ENCODE measurements at places on chromosomes 12 and 14.

- DNase-seq = no peak
These were observed 56.4 kb upstream of the DICER1 start for GRCh38 chr14:95213774-95214173.

DNA sequence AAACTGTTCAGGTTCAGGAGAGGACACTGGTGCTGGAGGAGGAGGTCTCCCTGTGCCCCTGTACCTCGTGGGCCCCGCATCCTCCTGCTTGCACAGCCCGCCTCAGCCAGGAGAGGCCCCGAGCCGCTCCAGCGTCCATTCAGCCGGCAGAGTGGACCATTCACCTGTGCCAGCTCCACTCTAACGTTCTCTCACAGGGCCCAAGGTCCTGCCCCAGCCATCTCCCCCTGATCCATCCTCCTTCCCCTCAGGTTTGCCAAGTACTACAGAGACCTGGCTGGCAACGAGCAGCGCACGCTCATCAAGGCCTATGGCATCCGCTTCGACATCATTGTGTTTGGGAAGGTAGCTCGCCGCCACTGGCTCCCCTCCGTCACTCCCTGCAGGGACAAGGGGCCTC lies 22.2 kb downstream of the P2RX4 start:
- no peak for DNase-seq

DNA sequence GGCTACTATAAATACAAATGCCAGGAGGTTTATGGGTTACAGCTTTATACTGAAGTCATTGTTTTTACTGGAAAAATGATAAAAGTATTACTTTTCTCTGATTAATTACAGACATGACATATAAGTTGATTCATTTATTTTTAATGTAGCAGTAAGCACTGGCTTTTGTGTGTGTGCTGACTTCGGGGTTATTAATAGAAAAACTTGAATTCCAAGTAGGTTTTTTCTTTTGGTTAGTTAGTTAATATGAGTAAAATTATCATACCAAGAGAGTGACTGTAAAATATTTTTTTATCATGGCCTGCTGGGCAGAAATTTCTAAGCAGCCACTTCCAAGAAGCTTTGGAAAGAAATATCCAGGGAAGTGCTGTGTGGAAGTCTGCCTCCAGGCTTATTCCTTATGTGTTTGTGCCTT lies 56.4 kb downstream of the IFT81 start:
- DNase-seq = no peak

- DNase-seq = no peak
These were observed 35.8 kb downstream of the FBXO33 start for GRCh38 chr14:39396448-39396847.

- no peak for DNase-seq
These were observed 5.5 kb downstream of the DUSP6 start for GRCh38 chr12:89346741-89347324.

GRCh38 chr14:64995291-64995690 lies 8.6 kb downstream of the FNTB start:
- no peak for DNase-seq

Data from activated naive CD4-positive, alpha-beta T cell (primary cell).